ENCODE measurements at places on chromosomes 11 and 22.
A peak's percentile ranks its signal among the peaks of the same experiment; 100 is the strongest.

GRCh38 chr22:38607680-38608079 lies 37.7 kb upstream of the DMC1 start:
- no peak for DNase-seq

DNA sequence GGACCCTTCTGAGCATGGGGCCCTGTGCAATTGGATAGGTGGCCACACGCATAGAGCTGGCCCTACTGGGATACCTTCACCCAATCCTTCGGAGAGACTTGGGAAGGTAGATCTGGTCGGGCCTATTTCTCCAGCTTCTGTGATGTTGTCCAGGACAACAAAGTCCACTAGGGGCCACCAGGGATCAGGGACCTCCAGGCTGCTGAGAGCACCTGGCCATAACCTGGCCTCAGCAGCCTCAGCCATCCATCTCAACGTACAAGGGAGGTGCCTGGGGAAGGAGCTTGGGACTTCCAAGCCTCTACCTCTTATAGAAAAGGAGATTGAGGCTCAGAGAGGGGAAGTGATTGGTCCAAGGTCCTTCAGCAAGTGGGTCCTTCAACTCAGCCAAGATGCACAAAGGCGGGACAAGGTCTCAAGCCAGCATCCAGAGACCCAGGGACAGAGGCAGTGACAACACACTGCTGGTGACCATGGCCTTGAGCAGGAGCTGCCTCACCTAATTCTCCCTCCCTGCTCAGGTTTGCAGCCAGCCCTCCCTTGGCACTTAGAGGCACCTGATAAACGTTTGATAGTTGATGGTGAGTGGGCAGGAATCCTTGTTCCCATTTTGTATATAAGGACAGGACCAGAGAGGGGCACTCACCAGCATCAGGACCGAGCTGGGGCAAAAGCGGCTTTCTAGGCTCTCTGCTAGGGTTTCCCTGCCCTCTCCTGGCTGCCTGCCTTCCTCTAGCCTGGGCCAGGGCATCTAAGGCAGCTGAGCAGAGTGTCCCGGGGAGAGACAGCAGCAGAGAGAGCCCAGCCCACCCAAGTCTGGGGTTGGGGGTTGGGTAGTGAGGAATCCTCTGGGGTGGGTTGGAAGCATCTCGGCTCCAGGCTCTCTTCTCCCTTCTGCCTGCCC lies 4.5 kb downstream of the RAC2 start:
- no peak for DNase-seq

- DNase-seq, result no peak
Observed at GRCh38 chr11:115272925-115273324, 231.3 kb downstream of the CADM1 start.

DNA sequence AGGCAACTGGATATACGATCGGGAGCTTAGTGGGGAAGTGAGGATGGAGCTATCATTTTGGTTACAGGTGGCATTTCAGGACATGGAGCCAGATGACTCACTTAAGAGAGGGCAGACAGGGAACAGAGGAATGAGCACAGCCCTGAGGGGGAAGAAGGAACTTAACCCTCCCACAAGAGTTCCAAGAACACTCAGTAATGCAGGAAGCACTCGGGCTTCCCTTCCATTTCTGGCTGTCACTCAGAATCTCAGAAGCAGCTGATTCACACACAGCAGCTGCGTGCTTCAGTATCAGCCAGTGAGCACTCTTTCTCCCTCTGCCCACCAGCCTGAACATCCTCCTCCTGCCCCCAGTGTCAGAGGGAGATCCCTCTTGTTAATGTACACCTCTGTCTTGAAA lies 34.8 kb downstream of the EFCAB6 start:
- DNase-seq, result no peak

GRCh38 chr11:33015621-33016551 lies at the start of gene DEPDC7:
TSS of gene DEPDC7 (plus strand) at chr11:33015878. CDS start at chr11:33015956, 78 bp downstream.
- DNase-seq, result peak; percentile 95

DNA sequence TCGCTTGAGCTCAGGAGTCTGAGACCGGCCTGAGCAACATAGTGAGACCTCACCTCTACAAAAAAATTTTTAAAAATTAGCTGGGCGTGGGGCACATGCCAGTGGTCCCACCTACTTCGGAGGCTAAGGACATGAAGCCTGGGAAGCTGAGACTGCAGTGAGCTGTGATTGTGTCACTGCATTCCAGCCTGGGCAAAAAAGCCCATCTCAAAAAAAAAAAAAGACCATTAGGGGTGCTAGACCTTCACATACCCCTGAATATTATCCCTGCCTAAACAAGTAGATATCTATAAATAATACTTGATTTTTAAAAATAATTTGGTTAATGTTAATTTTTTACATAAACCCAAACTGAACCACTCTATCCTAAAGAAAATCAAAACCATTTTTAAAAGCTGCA lies 24.2 kb downstream of the NUP98 start:
- DNase-seq, result no peak

DNA sequence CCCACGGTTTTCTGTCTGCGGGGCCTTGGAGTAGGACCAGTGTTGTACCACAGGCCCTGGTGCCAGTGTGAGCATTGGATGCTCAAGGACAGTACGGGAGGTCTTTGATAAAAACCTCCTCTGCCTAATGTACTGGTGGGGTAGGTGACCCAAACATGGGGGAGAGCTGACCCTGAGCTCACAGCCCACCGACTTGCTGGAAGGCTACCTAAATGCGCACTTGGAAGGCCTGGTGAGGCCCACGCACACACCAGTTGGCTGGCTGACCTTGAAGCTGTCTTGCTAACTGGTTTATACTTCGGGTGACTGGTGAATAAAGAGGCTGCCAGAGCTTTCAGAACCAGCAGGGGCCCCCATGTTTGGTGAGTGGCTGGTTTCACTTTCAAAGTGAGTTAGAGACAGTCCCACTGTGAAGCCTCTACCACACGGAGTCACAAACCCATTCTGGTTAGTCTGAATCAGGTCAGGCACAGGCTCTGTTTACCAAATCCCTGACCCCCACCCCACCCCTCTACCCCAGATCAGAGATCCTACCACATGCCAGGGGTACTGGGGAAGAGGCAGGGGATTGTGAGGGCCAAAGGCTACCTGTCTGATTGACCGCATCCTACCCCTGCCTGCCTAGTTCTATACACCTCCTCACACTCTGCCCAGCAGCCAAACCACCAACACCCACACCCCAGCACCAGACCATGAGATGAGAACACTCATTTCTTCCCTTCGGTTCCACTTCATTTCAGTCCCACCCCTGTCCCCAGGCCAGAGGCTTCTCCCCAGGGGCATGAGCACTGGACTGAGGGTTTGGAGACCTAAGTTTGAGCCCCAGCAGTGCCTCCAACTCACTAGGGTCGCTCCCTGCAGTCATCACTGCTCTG lies 12.7 kb upstream of the IL2RB start:
- no peak for DNase-seq

GRCh38 chr11:68751331-68751856 lies at the start of gene TESMIN:
TSS of gene TESMIN (minus strand) at chr11:68751520. CDS start at chr11:68750660, 860 bp downstream.
- DNase-seq, result peak; percentile 87

GRCh38 chr11:123696183-123696582 lies 41.8 kb upstream of the SCN3B start:
- DNase-seq, result peak; percentile 9

- DNase-seq, result no peak
Observed at GRCh38 chr11:70097783-70098563, 19.9 kb downstream of the ANO1 start.

- DNase-seq, result no peak
Observed at GRCh38 chr11:6271598-6271997, 12.0 kb downstream of the CCKBR start.

DNA sequence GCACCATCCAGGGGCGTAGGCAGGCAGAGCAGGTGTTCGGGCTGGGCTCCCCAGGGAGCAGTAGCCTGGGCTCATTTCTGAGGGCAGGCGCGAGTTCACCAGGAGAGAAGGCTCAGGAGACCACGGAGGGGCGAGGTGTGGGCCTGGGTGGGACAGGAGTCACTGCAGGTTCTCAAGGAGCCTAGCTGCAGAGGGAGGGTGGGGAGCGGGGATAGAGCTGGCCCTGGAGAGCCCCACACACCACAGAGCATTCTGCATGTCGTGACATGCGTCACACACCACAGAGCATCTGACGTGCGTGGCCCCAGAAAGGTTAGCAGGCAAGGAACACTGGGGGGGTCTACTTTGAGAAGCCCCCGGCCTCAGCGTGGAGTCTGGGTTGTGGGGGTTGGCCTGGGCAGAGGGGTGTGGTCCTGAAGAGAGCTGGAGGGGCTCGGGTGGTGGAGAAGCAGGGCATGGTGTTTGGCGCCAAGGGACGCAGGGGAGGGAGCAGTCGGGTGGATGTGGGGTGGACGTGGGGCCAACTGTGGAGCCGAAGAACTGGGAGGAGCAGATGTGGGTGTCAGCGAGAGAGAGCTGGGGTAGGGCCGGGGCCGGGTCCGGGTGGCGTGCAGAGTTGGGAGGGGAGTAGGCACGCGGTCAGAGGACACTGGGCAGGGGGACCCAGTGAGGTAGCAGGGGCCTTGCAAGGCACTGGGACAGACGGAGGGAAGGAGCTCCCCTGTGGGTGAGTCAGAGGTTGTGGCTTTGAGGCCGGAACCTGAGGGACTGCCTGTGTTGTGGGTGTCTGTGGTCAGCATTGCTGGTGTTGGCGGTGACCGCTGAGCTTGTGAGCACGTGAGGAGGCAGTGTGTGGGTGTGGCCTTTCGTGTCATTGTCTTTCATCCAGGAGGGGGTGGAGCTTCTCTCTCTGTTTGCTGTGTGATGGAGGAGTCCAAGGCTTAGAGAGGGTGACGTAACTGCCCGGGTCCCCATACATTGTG lies 25.5 kb downstream of the CTTN start:
- no peak for DNase-seq

GRCh38 chr11:60930394-60930793 lies 6.1 kb downstream of the TMEM132A start:
- no peak for DNase-seq

DNA sequence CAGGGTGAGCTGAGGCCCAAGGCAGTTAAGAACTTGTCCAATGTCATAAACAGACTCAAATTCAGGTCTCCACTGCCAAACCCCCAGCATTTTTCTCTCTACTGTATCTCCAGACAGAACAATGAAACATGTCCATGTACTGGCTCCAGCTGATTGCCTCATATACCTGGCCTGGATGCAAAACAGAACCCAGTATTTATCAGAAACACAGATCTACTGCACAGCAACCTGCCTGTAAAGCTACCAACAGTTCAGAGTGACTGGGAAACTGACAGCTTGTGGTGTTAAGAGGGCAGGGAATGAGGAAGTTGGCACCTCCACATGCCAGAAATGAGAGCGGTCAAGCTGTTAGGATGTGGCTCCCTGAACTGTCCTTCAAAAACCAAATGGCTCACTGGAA lies 41.6 kb downstream of the C11orf71 start:
- DNase-seq, result no peak

DNA sequence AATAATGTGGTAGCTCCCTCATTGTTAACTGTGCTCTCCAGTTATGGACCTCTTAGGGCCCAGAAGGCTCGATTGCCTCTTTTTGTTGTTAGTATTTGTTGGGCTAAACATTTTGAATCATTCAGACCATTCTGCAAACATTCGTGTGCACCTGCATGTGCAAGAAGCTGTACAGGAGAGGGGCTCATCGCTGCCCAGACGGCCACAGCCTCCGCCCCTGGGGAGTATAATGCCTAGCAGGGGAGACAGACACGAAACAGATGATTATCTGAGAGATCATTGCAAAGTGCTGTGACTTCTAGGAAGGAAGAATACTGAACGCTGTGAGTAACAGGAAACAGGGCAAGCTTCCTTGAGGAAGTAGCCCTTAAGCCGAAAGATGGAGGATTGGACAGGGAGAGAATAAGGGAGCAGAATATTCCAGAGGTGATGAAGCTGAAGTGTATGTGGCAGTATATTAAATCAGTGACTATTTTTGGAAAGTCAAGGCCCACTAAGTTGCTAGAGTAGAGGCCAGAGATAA lies 123.3 kb upstream of the RASSF10 start:
- no peak for DNase-seq

GRCh38 chr11:119567688-119568582 lies 145.0 kb upstream of the THY1 start:
- no peak for DNase-seq

DNA sequence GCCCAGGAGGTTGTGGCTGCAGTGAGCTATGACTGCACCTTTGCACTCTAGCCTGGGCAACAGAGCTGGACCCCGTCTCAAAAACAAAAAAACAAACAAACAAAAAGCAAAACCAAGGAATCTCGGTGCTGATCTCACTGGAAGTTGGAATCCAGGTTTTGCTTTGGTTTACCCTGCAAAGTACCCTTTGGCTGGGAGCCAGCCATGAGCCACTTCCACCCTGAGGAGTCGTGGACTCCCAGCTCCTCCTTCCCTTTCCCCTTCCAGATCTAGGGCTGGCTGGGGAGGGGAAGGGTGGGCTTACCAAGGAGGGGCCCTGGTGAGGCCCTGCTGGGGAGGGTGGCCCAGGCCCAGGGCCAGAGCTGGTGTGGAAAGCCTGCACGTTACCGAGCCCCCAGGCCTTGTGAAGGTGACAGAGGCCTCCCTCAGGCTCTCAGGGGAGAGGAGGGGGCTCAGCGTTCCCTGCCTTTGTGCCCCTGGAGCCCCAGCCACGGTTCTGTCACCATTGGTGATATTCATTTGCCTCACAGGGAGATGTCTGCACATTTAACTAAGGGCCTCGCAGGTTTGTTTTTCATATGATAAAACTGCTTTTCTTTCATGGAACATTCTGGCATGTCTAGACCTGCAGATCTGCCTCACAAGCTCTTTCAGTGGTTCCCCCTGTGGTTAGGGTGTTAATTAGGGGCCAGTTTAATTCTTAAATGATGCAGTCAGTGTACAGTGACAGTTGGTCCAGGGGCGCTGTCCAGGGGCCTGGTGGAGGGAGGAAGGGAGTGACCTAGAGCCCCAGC lies 29.0 kb downstream of the FBLN1 start:
- DNase-seq, result peak; percentile 5

DNA sequence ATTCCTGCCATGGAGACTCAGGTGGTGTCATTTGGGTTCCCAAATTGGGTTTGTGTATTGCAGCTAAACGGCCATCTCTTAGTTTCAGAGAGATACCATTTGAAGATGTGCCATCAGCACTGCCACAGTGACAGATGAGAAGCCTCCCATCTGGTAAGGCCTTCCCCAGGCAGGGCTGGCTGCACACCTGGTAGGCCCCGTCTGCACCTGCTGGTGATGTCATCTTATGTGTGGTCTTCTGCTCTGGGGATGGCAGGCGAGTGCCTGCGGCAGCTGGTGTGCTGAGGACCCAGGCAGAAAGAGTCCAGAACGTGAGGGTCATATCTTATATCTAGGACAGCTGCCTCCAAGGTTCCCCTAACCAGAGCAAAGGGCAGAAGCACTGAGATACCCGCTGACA lies 100.6 kb downstream of the CSNK2A3 start:
- DNase-seq, result no peak

DNA sequence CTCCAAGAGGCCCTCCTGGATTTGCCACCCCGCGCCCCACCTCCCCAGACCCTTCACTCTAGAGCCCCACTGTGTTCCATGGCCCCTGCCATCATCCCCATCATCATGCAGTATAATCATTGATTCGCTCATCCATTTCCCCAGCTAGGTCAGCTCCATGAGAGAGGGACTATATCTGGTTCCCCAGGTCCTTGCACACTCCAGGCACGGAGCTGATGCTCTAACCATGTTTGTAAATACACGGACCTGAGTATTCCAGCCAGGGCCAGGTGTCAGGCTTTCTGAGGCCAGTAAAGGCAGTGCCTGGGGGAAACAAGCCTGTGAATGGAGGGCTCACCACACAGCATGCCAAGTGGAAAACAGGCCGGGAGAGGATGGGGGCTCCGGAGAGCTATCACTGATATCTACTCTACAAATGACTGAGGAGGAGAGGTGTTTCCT lies 27.1 kb upstream of the OAF start:
- no peak for DNase-seq

- DNase-seq, result peak; percentile 85
Observed at GRCh38 chr11:74449369-74449931, 17.9 kb downstream of the KCNE3 start.

Measured in NCI-H82 (cell line).